ENCODE measurements at places on chromosomes 6 and 20.

DNA sequence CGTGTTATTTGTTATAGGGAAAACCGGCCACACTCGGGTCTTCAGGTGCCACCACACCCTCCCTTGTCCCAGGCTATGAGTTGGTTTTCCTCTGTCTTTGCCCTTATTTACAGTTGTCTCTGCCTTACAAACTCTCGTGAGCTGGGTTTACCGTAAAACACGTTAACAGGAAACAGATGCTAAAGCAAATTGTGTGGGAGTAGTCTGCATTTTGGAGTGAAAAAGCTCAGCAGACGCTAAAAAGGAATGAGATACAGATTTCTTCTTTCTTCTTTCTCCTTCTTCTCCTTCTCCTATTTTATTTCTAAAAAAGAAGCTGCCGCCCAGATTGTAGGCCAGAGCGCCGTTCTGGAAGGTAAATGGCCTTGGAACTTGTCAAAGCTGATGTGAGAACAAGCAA lies 51.9 kb downstream of the APCDD1L start:
- DNase-seq: no peak

DNA sequence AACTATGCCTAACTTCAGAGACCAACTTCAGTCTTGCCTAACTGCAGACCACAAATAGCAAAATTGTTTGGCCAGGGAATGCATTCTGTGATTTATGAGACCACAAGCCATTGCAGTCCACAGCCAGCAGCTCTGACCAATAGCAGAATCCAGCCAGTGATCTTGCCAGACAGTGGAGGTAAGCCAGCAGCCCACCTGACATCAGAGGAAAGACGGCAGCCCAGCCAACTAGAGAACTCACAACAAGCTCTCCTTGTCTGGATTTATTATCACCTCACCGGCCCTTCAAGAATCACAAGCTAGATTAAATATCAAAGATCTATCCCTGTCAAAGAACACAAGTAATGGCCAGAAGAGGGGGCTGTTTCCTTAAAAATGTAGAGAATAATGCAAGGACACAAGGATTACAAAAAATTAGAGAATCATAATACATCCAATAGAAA lies 66.5 kb upstream of the SLC35F1 start:
- DNase-seq: no peak

GRCh38 chr20:49896204-49896603 lies 19.1 kb downstream of the SPATA2 start:
- DNase-seq: no peak

DNA sequence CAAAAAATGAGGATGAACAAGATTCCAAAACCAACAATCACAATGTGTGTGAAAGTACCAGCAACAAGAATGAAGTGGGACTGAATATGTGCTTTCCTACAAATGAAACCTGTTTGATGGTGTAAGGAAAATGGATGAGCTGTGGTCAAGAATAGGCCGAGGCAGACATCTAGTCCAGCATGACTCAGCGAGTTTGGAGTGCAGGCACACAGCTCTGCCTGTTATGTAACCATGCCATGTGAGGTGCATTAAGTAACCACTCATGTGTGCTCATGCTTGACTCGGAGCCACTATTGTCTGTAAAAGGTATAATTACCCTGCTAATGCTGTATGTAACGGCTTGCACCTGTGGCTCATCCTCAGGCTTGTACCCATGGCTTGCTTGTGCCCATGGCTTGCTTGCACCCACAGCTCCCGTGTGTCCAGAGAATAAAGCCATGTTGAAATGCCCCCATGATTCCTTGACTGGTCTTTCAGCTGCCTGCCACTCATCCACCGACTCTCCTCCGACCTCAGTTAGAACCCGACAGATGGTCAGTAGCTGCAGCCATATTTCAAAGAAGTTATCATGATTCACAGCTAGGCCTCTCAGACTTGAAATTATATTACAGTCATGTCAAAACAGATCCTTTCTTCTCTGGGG lies 98.7 kb downstream of the BACH2 start:
- DNase-seq: no peak

- DNase-seq: no peak
These were observed 234.3 kb downstream of the PACRG start for GRCh38 chr6:162962093-162962492.

Measured in stimulated activated CD8-positive, alpha-beta memory T cell treated with anti-CD3 and anti-CD28 coated beads, Interleukin-4, amount 100 ng/mL, for 24 hours (primary cell).